NCI-H2171 (cell line): ENCODE measurements at places on chromosomes 6 and 20.

GRCh38 chr20:58853976-58854637 is 1.6 kb downstream of the GNAS start:
- no peak for DNase-seq

- no peak for DNase-seq
Observed at GRCh38 chr6:41059556-41059955, 6.6 kb downstream of the APOBEC2 start.

DNA sequence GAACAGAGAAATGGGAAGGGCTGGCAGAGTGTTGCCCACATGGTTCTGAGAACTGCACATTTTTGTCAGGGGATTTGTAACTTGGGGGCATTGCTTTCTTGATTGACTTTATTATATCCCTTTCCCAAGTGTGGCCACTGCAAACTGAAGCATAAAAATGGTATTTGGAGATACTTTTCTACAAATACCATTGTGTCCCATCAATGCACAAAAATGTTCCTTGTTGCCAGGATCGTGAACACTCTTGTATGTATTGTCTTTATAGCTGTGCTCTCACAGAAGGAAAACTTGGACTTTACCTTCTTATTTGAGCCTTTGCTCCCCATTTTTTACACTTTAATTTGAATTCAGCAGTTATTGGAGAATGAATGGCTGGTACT is 57.1 kb upstream of the C20orf144 start:
- no peak for DNase-seq

GRCh38 chr6:35402856-35403191 is 49.3 kb upstream of the FANCE start:
- DNase-seq, result no peak

- DNase-seq, result no peak
Observed at GRCh38 chr20:51345601-51346101, 196.9 kb downstream of the NFATC2 start.

DNA sequence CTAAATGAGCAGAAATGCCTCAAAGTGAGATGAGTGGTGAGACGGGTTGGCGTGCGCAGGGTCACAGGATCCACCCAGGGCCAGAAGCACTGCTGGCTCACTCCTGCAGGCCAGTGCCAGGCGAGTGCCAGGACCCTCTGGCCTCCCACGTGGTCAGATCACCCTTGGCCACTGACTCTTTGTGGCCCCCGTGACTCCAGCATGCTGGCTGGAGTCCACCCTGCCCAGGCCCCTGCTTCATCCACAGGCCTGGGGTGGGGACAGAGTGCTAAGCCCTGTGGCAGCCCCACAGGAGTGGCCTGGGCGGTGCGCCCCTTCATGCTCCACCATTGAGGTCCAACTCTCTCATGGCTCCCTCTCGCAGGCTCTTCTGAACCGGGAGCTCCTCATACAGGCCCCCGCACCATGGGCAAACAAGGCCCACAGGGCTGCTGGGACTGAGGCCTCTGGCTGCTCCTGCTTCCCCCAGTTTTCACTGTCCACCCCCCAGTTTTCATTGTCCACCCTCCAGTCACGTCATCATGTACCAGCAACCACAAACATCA is 61.6 kb downstream of the ABHD12 start:
- DNase-seq, result no peak

DNA sequence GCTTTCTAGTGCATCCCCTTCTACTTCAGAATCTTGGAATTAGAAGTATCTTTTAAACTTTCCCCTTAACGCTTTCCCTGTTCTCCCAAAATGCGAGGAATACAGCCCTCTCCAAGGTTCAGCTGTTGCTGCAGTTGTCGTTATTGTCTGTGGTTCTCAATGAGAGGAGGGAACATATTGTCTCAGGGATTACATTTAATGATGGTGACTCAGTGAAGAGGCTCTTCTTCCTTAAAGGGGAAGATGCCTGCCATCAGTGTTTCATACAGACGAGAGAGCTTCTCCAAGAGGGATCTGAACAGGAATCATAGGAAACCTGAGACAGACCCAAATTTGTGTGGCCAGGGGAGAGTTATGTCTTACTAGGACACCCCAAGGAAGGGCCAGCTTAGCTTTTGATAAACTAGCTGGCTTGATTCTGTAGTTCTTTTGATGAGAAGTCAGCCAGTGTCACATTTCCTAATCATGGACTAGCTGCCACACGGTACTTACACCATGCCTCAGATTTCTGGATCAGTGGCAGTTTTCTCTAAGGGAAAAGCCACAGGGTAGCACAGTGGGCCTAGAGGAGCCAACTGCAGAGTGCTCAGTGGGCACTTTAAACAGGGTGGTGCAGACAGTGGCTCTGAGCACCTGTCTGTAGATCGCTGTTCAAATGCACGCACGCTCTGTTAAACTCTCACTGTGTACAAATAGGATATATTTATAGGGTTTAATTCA is 59.7 kb upstream of the TMEM181 start:
- no peak for DNase-seq

GRCh38 chr20:38640521-38640920 is 38.9 kb downstream of the ARHGAP40 start:
- no peak for DNase-seq

DNA sequence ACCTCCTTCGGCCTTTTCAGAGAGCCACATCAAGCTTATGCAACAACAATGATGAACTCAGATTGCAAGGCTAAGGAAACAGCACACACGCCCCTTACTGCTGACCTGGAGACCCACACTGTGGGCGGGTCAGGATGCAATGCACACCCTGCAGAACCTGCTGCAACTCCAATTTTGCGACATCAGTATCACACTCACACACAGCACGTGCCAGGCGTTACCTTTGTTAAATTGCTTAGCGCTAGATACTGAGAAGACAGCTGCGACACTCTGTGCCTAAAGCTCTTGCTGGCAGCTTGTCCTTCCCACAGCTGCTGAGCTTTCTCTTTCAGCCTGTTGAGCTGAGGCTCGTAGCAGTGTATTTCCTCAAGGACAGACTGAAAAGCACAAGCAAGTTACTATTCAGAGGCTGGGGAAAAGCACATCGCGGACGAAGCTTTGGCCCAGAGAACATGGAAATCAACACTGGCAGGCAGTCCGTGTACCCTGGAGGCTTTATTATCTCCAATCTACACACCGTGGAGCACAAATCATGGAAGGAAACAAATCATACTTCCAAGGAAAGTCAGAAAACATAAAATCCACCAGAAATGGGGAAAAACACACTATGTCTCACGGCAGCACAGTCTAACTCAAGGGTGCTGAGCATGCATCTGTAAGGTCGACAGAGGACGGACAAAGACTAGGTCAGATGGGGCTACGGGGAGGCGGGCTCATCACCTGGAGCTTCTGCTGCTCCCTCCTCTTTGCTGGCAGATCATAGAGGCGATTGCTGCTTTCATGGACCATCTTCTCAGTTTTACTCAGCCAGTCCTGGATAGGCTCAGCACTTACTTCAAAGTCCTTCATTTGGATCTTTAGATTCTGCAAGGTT is 268.2 kb downstream of the SYNE1 start:
- DNase-seq, result no peak

DNA sequence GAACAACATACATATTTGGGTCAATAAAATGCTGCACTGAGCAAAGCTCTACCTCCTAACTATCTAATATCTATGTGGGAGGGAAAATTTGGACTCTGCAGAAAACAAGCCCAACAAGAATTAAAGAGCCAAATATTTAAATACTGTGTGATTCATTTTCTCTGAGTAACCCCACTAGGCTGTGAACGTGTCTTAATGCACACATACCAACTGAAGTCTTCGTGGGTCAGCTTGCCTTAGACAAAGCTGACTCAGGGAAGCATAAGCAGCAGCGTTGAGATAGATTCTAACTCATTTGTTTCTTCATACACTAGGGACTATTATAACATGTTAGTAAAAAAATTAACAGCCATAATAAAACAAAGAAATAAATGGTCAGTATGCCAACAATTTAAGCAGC is 114.3 kb downstream of the GJA1 start:
- no peak for DNase-seq

DNA sequence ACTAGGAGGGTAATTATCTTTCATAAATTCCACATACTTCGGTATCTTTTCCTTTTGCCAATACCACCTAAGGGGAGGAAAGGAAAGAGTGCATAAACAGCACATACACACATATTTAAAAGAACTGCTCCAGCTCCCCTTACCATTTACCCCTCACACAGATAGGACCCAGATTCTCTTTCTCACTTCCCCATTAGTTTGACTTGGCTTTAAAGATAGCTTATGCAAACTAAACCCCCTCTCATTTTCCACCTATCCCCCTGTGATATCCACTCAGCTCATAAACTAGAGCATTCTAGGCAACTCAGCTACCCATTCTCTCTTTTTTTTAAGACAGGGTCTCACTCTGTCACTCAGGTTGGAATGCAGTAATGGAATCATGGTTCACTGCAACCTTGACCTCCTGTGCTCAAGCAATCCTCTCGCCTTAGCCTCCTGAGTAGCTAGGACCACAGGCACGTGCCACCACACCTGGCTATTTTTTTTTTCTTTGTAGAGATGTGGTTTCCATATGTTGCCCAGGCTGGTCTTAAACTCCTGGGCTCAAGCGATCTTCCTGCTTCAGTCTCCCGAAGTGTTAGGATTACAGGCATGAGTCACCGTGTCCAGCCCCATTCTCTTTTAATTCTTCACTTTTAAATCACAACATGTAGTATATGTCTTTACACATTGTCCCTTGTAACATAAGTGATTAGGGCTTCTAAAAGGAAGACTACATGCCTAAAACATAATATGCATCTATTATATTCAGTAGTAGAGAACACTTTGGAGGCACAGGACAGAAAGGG is 4.0 kb downstream of the FUCA2 start:
- DNase-seq, result no peak

DNA sequence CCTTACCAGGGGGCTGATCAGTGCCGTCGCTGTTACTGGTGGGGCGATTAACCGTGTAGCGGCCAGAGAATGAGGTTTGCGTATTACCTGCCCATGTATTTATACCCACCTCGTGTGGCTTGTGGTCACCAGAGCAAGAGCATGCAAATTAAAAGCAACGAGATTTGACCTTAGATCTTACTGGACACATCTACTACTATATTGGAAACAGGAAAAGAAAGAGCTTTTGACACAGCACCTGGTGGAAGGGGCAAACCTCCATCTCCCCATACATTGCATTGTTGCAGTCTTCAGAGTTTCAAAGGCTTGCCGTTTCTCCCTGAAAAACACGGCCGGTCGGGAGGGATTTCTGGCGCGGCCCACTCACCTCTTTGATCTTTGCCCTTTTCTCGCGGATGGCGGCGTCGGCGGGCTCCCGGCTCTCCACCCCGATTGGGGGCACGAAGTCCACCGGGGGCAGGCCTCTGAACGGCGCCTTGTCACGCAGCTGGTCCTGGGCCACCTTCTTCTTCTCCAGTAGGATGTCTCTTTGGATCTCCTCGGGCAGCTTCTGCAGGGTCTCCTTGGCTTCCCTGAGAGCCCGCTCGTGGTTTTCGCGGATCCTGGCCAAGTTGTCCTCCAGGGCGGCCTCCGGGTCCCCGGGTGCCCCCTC is 1.3 kb downstream of the MAN1A1 start:
- DNase-seq, result no peak

DNA sequence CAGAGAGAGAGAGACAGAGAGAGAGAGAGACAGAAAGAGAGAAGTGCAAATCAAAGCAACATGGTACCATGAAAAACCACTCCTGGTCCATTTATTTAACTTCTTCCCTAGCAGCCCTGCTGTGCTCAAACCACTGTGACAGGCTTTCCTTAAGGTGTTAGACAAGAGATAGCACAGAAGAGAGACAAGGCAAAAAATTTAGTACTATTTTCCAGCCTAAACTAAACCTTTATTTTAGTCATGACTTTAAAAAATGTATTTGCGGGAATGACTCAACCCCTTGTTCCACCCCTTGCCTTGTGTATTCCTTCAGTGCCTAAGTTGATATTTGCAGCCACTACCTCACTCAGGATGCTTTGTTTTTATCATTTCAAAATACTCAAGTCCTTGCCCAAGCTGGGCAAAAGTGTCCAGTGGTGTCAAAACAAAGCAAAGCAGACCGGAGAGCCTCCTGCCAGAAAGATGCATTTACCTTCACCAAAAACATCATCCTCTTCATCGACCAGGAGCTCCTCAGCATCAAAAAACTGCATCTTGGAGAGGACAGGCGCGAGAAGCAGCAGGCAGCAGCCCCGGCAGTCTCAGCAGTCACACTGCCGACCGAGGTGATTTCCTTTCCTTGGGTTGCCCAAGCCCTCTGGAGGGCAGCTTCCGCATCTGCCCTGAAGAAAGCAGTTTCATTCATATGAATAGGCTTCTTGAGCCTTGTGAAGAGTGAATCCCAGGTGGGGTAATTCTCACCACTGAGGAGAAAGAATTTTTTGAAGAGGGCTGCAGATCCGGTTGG is at the start of gene RIPOR2:
TSS of gene RIPOR2 (minus strand) at position 595 of the 787 bp plus-strand sequence. CDS start at position 533, 62 bp downstream.
- no peak for DNase-seq

GRCh38 chr20:52035498-52035897 is 156.1 kb downstream of the ZFP64 start:
- no peak for DNase-seq

DNA sequence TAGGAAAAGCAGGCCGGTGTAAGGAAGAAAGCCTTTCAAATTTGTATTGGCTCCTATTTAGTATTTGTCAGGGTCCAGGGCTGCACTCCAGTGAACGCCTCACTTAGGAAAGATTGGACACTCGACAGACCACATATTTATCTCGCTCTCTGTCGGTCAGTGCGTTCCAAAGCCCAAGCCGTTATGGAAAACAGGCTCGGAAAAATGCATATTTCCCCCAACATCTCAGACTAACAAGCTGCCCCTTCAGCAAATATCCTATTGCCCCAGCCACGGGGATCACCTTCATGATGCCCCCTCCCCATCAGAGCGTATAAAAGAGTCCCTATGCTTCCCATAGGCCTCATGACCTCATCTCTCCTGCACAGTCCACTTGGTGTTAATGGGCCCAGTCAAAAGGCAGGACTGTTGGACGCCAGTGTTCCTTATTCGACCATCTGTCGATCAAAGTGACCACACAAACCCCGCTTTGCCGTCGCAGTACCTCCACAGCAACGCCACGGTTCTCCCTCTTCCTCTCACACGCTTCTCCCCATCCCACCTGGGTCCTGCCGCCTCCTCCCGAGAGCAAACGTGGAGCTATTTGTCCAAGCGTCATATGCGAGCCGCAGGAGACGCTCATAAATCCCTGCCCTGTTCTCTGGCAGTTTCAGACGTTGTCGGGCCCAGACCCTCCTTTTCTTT is 63.3 kb downstream of the NPEPL1 start:
- DNase-seq, result no peak
